ENCODE measurements at places on chromosomes 13 and 19.

DNA sequence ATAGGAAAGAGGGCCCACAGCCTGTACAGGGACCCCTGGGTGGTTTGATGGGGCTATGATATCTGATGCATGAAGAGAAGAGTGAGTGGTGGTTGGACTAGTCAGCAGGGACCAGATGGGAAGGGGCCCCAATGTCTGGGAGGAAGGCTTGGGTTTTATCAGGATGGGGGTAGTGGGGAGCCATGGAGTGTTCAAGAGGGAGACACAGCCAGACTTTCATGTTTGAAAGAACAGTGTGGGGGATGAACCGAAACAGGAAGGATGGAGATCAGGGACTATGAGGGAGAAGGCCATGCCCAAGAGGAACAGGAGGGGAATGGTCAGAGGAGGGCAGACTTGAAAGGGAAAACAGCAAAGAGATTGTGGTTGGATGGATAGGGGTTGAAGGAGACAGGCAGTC lies 63.1 kb downstream of the UNC13A start:
- DNase-seq: no peak

- DNase-seq: no peak
Measured at GRCh38 chr19:11814700-11815035, 595 bp downstream of the ZNF440 start.

- DNase-seq: no peak
Measured at GRCh38 chr19:29569038-29569911, 36.8 kb upstream of the POP4 start.

- DNase-seq: no peak
Measured at GRCh38 chr13:24183741-24184182, 23.2 kb downstream of the SPATA13 start.

DNA sequence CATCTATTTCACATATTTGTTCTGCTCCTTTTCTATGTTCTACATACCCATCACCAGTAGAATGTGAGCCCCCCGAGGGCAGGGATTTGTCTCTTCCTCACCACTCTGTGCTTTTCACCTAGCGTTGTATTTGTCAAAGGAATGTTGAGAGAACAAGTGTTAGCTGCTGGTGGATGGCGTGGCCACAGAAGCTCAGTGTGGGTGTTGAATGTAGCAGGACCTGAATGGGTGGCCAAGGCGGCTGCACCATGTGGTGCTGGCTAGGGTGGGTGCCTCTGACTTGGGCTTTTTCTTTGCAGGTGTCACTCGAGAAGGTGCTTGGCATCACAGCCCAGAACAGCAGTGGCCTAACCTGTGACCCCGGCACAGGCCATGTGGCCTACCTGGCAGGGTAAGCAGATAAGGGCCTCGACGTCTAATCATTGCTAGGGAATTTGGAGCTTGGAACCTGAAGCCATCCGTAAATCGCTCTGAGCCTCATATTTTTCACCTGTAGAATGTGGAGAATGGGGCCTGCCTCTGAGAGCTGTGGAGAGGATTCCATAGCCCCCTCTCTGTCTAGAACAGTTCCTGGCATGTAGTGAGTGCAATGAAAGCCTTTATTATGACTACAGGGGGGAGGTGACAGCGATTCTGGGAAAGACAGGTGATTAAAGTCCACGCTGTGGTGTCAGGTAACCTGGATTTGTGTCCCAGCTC lies 3.9 kb downstream of the WDR62 start:
- no peak for DNase-seq

DNA sequence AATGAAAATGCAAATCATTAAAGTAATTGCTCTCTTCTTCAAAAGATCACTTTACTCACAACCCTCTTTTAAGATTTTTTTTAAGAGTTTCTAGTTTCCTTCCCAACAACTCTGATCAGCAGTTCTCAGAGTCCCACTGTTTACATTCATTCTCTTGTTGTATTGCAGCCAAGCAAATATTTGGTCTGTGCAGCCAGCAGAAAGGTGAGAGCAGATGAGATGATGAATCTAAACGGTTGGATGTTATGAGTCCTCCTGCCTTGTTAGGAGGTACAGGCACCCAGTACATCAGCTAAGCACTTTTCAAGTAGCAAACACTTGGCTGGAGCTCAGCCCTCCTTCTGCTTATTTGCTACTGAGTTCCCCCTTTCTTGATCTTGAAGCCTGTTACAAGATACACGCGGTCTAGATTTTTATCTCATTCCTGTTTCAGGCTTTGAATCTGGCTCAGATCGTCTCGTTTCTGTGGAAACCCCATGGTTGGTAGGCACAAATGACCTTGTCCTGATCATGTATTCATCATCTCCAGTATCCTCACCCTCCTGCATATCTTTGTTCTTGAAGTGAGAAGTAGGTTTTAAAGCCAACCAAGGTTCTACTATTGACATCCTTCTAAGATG lies 300.7 kb downstream of the DCT start:
- DNase-seq: no peak

DNA sequence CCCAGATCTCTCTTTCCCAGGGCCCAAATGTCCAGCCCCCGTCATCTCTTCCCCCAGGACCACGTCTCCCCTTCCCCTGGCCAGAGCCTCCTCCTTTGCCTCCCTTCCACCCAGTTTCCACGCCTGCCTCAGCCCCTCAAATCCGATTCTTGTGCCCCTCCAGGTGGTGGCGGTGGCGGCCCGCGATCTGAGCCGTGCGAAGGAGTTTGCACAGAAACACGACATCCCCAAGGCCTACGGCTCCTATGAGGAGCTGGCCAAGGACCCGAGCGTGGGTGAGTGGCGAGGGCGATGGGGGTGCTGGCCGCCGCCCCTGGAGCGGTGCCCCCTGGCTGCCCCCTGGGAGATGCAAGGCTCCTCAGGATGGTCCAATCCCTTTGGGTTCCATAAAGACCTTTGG lies 1.3 kb downstream of the DHDH start:
- no peak for DNase-seq

- DNase-seq: no peak
Measured at GRCh38 chr13:37168926-37169325, 63.5 kb upstream of the CSNK1A1L start.

DNA sequence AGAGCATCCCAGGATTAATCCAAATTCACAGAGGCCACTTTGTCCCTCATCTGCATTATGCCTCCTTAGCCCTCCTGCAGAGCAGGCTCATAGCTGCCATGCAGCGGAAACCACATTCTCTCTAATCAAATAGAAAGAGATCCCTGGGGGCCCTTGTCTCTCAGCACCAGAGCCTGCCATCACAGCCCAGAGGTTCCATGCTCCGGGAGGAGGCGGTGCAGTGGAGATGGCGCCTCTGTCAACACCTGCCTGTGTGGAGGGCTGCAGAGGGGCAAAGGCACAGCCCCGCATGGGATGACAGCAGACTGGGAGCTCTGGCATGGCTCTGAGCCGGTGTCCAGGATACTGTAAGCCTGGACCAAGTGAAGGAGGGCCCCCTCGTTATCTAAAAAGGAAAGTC lies 111.3 kb downstream of the SLC7A1 start:
- DNase-seq: no peak

DNA sequence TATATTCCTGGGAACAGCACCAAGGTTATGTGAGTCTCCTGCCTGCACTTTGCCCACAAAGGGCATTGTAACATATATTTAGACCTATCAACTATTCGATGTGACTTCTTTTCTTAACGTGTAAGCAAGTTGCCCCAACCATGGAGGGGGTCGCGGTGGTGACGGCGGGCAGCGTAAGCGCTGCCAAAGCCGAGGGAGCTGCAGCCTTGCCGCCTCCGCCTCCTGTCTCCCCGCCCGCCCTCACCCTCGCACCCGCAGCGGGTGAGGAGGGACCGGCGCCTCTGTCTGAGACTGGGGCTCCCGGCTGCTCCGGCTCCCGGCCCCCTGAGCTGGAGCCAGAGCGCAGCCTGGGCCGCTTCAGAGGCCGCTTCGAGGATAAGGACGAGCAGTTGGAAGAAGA lies 59.0 kb downstream of the ZNF676 start:
- DNase-seq: no peak

- DNase-seq: no peak
Measured at GRCh38 chr19:32018014-32018413, 327.4 kb upstream of the ZNF507 start.

- no peak for DNase-seq
Measured at GRCh38 chr19:35316560-35316959, 12.4 kb upstream of the CD22 start.

- DNase-seq: no peak
Measured at GRCh38 chr13:75384879-75385707, 96.9 kb downstream of the TBC1D4 start.

DNA sequence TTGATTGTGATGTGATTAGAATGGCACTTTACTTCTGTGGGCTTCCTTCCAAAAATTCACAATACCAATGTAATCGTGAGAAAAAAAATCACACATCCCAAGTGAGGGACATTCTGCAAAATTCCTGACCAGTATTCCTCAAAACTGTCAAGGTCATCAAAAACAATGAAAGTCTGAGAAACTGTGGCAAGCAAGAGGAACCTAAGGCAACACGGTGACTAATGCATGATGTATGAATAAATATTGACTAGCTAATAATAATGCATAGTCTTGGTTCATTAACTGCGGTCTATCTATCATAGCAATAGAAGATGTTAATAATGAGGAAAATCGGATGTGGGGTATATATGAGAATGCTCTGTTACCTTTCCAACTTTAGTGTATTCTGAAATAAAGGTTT lies 159.0 kb downstream of the RFC3 start:
- no peak for DNase-seq

GRCh38 chr19:4380254-4380727 lies 20.1 kb downstream of the SH3GL1 start:
- peak; percentile 63 for DNase-seq

GRCh38 chr13:37075164-37075563 lies 15.7 kb upstream of the SUPT20H start:
- no peak for DNase-seq

GRCh38 chr19:1063030-1063908 lies 3.7 kb upstream of the ARHGAP45 start:
- DNase-seq: peak; percentile 64

GRCh38 chr19:48149430-48149829 lies 20.7 kb downstream of the LIG1 start:
- no peak for DNase-seq

- DNase-seq: no peak
Measured at GRCh38 chr19:1811942-1812425, at the start of gene ATP8B3. Gene ATP8B3 (minus strand): TSS chr19:1812276. CDS start chr19:1811736, 540 bp downstream.

DNA sequence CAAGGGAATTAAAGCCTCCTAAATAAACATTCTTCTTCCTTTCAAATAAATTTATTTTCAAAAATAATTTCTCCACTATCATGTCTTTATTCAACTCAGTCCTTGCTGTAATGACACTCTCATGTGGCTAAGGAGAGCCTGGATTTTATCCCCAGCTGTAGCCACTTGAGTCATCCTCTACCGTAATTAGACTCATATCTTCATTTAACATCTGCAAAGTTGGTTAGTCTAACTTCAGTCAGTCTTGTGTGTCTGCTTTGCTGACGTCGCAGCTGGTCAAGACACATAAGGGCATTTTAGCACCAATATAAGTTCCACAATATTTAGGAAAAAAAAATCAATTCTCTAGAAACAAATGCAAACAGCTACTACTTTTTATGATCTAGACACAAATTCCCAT lies 776.4 kb upstream of the ATXN8OS start:
- no peak for DNase-seq

GRCh38 chr19:15426485-15427349 lies 7.9 kb upstream of the AKAP8L start:
- no peak for DNase-seq

GRCh38 chr19:39303373-39304184 lies 7.4 kb downstream of the IFNL1 start:
- no peak for DNase-seq

- no peak for DNase-seq
Measured at GRCh38 chr19:41955521-41955920, 3.6 kb downstream of the RABAC1 start.

- no peak for DNase-seq
Measured at GRCh38 chr19:13016628-13017305, 21.5 kb downstream of the NFIX start.

GRCh38 chr13:99303863-99304521 lies 3.2 kb downstream of the GPR183 start:
- peak; percentile 81 for DNase-seq
